ENCODE measurements at places on chromosomes 5 and 9.

DNA sequence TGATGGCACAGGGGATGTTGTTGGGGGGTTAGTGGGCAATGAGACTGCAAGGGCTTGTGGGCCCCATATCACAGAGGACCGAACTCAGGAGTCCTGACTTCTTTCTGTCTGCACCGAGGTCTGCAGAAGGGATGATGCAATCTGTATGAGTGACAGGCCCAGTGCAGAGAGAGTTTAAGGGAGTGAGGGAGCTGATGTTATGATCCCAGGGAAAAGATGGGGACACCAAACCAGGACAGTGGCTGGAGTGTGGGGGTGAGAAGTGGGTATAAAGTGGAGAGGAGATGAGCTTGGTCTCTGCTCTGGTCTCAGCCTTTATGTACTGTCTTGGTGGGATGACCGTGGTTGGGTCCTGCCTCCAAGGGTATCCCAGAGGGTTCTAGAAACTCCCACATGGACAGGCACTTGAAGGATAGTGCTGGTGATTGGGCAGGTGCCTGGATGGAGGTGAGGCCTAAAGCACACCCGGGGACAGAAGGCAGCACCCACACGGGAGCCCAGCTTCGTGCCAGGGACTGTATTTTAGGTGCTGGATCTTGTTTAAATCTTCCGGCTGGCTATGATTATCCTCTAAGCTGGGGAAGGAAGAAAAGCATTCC, 21.9 kb downstream of the GSN start:
- DNase-seq: no peak

- no peak for DNase-seq
Observed at GRCh38 chr5:109580225-109580624, 109.5 kb upstream of the MAN2A1 start.

DNA sequence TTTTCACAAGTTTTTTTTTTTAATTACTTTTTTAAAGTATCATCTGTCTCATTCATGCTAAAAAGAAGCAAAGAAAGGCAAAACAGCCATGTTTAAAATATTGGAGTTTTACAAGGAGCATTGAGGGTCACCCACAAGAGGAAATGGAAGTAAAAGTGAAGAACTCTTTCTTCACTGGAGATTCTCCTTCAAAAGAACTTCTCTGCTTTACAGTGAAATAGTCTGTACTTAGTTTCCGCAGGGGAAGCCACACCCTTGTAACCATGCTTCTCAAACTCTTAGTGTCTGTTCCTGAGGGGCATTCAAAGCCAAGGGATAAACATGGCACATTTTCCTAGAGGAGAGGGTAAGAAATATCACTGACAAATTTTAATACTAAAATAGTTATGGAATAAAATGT, 8.6 kb downstream of the C9orf72 start:
- no peak for DNase-seq

DNA sequence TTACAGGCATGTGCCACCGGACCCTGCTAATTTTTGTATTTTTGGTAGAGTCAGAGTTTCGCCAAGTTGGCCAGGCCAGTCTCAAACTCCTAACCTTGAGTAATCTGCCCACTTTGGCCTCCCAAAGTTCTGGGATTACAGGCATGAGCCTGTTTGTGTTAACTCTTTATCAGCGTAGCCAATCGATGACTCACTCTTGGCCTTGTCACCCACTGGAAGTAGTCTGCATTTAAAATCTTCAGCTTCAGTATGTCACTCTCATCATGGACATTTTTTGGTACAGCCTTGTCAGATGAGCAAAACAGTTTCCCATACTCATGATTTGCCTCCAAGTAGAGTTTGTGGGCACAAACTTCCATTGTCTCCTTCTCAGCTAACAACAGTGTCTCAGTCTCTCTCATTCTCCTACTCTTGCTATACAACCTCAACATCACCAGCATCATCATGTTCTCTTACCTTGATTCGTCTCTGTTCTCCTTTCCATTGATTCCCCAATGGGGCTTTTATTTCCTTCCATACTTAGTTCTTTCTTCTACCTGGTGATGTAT, 22.5 kb downstream of the MUSK start:
- no peak for DNase-seq

DNA sequence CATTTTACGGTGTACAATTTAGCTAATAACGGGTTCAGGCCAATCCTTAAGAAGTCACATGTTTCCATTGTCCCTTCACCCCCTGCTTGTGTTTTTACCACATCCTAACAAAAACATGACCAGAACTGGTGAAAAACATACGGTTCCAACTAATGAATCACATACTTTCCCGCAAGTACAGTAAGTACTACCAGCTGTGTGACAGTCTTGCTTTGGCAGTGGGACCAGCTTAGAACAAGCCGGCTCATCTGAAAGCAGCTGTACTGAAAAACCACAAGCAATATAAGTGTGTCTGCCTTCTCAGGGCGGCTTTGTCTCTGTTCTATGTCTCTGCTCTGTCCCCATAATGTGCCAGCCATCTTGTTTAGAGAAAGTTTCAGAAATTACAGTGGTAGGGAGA, 242.5 kb downstream of the BNC2 start:
- peak; percentile 87 for DNase-seq

GRCh38 chr5:139426203-139426885, 13.0 kb downstream of the DNAJC18 start:
- DNase-seq: no peak

DNA sequence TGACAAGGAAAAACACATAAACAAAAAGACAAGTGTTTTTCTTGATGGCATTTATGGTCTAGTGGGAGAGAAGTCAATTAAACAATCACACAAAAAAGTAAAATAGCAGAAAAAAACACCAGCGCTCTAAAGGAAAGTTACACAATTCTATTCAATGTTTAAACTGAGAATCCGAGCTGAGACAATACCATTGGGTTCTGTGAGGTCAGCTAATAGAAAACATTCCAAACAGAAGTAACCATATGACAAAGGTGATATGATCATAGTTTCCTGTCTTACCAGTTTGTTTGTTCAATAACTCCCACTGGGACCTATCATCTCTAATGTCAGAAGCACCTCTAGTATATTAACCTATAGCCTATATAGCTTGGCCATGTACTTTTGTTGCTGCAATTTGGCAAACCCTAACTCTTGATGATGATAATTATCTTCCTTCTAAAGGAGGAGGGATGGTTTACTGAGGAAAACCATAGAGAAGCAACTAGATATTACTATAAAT, 1030.0 kb downstream of the CDH12 start:
- DNase-seq: no peak

- DNase-seq: no peak
Observed at GRCh38 chr9:29865764-29866313, 2292.6 kb upstream of the C9orf72 start.

DNA sequence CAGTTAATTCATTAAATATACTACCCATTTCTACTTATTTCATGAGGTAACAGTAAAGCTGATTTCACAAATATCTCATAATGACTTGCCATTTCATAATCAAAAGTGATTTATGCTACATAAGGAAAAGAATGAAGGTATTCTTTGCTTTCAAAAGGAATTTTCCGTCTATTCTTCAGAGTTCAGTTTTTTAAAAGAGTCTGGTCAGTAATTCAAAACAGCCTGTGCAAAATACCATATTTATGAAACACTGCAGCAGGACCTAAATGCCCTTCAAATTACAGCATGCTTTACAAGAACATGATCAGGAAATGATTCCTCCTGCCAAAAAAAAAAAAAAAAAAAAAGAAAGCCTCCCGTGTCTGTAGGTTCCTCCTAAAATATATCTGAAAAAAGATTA, 154.7 kb downstream of the KIAA0825 start:
- DNase-seq: no peak

DNA sequence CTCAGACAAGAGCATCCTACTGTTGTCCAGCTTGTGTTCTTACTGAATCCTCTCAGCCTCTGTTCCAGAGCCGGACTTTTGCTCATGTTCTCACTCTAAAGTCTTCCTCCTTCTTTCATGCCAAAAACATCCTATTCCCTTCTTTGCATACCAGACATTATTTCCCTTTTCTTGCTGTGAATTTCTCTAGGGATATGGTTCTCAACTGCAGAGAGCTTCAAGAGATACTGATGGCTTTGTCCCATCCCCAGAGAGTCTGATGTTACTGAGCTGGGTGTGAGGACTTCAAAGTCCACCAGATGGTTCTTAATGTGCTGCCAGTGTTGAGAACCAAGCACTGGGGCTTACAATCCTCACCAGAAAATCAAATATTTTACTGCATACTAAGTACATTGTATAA, 98.6 kb upstream of the FER start:
- no peak for DNase-seq

DNA sequence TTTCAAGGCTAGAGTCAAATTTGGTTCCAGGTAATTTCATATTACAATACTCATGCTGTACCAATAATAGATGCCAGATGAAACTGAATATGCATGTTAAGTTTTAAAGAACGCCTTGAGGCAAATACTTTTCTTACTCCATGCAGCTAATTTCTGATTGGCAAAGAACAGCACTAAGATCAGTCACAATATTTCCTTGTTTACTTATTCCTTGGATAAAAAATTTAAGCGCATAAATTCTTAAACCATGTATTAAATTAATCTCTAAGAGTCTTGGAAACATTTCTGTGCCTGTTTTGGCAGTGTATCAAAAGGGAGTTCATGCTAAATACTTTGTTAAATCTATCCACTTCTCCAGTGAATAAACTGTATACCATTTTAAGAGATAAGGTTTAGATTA, 173.5 kb downstream of the SLC12A2 start:
- no peak for DNase-seq
